ENCODE measurements at places on chromosomes 4 and X.

DNA sequence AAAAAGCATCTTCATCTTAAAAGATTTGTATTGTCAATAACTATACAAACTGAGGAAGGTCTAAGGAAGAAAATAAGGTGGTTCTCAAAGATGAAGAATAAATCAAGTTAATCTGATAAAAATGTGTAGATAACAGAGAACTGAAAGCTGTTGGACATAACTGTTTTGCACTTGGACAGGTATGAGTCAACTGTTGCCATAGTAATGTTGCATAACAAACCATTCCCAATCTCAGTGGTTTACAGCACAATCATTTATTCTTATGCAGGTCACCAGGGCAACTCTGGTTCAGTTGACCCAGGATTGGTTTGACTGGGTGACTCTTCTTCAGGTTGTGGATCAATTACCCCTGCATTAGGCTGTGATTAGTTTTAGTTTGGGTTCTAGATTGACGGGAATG is 2197.7 kb downstream of the ARAP2 start:
- no peak for DNase-seq

- DNase-seq, result no peak
Measured at GRCh38 chrX:71128166-71128833, 9.9 kb downstream of the MED12 start.

GRCh38 chrX:74505437-74505836 is 84.1 kb downstream of the SLC16A2 start:
- no peak for DNase-seq

- no peak for DNase-seq
Measured at GRCh38 chr4:140098455-140099160, 55.4 kb downstream of the MAML3 start.

DNA sequence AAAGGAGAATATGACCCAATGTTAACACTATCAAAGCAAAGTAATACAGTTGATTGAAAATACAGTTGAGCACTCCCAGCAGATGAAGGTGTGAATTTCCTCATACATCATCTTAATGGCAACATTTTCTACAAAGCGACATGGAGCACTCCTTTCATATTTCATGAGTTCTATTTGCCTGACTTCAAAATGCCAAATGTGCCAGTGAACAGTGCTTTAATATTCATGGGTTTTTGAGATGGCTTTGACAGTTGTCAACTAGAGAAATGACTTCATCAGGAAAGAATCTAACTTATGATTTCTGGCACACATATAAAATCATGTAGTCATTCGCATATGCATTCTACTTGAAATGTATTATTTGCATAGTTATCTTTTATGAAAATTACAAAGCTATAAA is 222.4 kb downstream of the GALNTL6 start:
- no peak for DNase-seq

- no peak for DNase-seq
Measured at GRCh38 chr4:3344596-3344995, 51.8 kb downstream of the RGS12 start.

DNA sequence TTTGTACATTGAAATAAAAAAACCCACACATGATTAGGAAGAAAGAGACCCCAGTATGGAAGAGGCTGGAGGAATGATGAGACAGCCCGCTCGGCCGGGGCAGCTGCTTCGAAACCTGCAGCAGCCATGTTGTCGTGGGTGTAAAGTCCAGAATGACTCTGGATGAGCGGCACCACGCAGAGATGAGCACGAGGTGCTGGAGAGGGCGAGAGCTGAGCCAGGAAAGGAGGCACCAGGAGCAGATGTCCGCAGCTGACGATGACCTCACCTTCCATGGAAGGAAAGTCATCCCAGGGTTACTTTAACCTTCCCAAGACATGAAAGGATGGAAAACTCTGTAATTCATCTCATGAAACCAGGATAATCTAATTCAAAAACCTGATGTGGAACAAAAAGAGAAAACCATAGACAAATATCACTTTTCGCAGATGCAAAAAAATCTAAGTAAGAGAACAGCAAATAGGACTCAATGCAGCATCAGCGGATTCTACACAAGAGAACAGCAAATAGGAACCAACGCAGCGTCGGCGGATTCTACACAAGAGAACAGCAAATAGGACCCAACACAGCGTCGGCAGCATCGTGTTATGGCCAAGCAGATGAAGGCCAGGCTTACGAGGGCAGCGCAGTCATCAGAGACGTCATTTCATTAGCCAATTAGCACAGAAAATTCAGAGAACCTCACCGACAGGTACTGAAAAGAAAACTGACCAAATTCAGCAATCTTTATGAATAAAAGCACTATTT is 25.9 kb upstream of the SPON2 start:
- DNase-seq, result no peak

DNA sequence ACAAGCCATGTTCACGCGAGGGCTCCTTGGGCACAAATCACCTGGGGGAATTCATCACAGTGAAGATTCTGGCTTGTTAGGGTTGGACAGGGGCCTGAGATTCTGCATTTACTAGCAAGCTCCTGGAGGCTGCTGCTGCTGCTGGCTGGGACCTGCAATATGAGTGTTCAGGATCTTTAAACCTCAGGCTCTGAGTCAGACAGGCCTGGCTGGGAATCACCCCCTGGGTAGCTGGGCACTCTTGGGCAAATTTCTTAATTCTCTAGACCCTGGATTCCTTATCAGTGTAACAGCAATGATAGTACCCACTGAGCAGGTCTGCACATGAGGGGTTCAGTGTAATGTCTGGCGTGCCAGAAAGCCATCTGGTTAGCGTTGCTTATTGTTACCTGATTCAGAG is 101.5 kb downstream of the DHX15 start:
- no peak for DNase-seq

GRCh38 chrX:20306668-20307067 is 40.0 kb upstream of the RPS6KA3 start:
- no peak for DNase-seq

GRCh38 chr4:121139533-121140222 is 24.4 kb downstream of the TNIP3 start:
- no peak for DNase-seq

DNA sequence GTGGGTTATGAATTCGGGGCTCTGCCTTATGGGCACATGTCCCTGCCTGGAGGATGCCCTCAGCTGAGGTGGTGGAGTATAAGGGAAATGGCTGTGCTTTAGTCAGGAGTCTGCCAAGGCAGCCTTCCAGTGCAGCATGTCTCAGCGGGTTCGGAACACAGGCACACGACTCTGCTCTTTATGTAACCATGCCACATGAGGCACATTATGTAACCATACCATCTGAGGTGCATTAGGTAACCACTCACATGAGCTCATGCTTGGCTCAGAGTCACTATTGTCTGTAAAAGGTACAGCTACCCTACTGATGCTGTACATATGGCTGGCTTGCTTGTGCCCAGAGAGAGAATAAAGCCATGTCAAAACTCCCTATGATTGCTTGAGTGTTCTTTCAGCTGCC is 723.6 kb downstream of the TRAM1L1 start:
- DNase-seq, result no peak

- DNase-seq, result no peak
Measured at GRCh38 chrX:107734646-107735045, 40.9 kb downstream of the TSC22D3 start.

GRCh38 chr4:832536-832935 is 6.6 kb upstream of the CPLX1 start:
- no peak for DNase-seq

DNA sequence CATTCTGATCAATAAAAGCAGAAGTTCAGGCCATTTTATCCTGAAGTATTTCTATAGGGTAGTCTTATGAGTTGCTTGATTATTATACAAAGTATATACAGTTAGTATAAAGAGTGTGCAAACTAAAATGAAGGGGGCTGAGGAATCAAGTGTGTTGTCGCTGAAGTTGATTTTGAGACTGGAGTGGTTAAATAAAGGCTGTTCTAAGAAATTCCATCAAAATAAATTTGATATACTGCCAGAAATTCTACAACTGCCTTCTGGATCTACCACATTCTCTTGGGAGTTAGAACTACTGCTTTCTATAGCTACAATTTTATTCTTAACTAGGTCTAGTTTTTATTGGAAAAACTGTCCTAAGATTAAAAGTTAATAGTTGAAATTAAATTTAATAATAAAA is 12.4 kb downstream of the EDNRA start:
- no peak for DNase-seq

- no peak for DNase-seq
Measured at GRCh38 chrX:16963216-16963615, 16.8 kb downstream of the REPS2 start.

DNA sequence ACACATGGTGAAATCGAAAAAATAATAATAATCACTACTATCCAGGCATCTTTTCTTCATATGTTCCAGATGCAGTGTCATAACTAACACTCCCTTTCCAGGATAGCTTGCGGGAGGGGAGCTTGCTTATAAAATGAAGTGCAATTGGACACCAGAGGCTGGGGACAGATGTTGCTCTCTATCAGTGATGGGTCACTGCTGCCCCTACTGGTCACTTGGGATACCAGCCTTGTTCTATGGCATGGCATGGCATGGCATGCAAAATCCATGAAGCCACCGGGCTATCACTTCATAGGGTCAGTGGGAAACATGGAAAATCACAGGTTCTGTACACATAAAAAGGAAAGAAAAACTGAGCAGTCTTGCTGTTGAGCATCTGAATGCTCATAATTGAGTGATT is 168.1 kb downstream of the GLRA2 start:
- no peak for DNase-seq

- DNase-seq, result no peak
Measured at GRCh38 chr4:140305053-140305452, 68.4 kb upstream of the SCOC start.

- no peak for DNase-seq
Measured at GRCh38 chr4:78659264-78659663, 107.7 kb downstream of the ANXA3 start.

GRCh38 chr4:128299848-128300247 is 12.2 kb upstream of the PGRMC2 start:
- DNase-seq, result no peak

- DNase-seq, result no peak
Measured at GRCh38 chr4:1136048-1136447, 22.7 kb upstream of the RNF212 start.

GRCh38 chr4:128009428-128009827 is 44.2 kb downstream of the ABHD18 start:
- DNase-seq, result no peak

- no peak for DNase-seq
Measured at GRCh38 chr4:168765322-168765721, 244.7 kb downstream of the CBR4 start.

- DNase-seq, result no peak
Measured at GRCh38 chr4:4618847-4619246, 77.0 kb upstream of the STX18 start.

DNA sequence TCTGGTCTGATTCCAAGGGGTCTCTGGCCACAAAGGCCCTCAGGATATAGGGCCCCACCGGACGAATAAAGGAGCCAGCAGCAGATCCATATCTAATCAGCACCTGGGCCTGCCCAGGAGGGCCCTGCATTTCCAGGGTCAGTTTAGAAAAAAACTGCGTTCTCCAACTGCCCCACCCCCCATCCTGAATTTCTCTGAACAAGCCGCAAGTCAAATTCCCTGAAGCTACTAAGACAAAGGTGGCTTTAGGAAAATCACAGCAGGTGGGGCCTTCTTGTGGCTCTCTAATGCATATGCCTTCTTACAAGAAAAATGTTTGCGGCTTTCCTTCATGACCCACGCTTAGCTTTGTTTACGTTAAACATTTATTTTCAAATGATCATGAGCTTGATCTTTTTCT is 76.6 kb downstream of the MBNL3 start:
- no peak for DNase-seq

- DNase-seq, result no peak
Measured at GRCh38 chrX:148416931-148417330, 83.5 kb upstream of the AFF2 start.

DNA sequence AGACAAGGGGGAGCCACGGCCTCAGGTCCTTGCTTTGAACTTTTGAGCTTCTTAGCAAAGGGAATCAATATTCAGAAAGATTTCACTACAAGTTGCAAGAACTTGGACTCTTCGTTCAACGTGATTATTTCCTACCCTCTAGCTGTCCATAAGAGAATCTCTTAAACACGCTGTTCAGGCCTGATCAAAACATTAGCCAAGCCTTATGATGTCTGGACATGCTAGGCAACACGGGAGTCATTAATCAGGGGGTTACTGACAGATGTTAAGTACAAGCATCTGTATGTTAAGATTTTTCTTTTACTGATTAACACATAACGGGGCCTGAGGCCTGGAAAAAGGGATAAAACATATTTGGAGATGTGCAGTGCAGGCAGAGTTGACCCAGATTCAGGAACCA is 138.9 kb upstream of the IL1RAPL2 start:
- DNase-seq, result no peak

DNA sequence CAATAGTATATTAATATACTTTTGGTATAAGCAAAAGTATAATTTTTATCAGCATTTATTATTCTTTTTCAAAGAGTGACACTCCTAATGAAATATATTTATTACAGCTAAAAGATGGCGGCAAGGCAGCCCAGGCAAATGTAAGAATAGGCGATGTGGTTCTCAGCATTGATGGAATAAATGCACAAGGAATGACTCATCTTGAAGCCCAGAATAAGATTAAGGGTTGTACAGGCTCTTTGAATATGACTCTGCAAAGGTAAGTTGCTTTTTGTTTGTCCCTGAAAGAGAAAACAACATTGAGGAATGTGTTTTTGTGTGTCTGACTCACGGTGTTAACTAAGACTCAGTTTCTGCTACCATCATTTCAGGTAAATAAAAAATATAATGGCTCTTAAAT is 71.9 kb downstream of the PDLIM5 start:
- DNase-seq, result no peak

GRCh38 chrX:55005256-55005655 is 5.1 kb downstream of the APEX2 start:
- DNase-seq, result no peak

- no peak for DNase-seq
Measured at GRCh38 chrX:134601240-134601765, 57.0 kb downstream of the PLAC1 start.

DNA sequence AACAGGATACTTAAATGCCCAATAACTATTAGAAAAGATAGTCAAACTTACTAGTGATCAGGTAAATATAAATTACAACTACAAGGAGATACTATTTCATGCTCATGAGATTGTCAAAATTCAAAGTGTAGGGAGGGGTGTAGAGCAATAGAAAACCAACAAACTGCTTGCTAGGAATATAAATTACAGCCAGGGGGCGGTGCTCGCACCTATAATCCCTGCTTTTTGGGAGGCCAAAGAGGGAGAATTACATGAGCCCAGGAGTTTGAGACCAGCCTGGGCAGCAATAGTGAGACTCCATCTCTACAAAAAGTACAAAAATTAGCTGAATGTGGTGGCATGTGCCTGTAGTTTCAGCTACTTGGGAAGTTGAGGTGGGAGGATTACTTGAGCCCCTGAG is 556.5 kb upstream of the NR3C2 start:
- DNase-seq, result no peak

DNA sequence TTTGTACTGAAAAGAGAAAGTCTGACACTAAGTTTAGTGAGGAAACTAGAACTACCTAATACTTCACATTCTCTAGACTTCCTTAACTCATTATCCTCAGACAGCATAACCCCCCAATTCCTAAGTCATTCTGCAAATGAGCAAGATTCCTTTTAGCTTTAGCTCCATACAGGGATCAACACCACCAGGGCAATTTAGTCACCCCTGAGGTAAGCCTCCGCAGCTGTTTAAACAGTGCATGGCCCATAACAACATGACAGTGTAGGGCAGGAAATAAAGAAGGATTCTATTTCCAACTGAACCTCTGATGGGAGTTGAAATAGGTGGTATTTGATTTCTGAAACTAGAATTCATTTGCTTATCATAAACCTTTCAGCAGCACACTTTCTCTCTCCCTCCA is 112.8 kb upstream of the DKK2 start:
- DNase-seq, result no peak

GRCh38 chr4:177369372-177369771 is 59.7 kb downstream of the NEIL3 start:
- DNase-seq, result no peak

All from cortex of kidney (tissue), 1 donor.